NB4 (cell line): ENCODE measurements at places on chromosomes 7 and 10.
A peak's percentile ranks its signal among the peaks of the same experiment; 100 is the strongest.

- DNase-seq, result no peak
These were observed 57.3 kb upstream of the KCND2 start for GRCh38 chr7:120215654-120216053.

GRCh38 chr10:3496138-3496537, 288.9 kb downstream of the KLF6 start:
- no peak for DNase-seq

DNA sequence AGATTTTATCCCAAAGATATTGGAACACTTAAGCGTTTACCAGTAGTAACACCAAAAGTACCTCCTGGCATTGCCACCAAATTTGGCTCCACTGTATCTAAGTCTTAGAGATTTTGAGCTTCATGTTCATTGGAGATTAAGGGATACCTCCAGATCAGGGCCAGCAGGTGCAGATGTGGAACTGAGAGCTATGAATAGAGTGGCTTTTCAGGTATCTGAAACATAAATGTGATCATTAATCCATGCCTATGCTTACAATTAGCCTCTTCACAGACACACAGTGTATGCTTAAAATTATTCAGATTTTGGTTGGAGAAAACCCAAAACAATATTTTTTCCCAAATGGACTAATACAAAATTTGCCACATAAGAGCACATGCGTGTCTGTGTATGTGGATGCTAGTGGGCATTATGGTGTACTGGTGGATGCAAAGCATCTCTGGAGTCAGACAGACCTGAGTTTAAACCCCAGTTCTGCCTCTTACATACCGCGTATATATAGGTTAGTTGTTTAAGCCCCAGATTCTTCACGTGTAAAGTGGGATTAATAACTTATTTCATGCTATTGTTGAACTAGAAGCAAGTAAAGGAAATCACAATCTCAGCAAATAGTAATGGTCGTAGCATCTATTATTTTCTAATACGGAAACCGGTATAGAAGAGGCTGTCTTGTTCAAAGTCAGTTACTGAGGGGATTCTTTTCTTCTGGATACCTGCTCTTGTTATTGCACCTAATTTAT, 6.8 kb upstream of the LRRC4 start:
- DNase-seq, result no peak

- peak; percentile 63 for DNase-seq
These were observed 99.5 kb downstream of the HIP1 start for GRCh38 chr7:75639071-75639885.

DNA sequence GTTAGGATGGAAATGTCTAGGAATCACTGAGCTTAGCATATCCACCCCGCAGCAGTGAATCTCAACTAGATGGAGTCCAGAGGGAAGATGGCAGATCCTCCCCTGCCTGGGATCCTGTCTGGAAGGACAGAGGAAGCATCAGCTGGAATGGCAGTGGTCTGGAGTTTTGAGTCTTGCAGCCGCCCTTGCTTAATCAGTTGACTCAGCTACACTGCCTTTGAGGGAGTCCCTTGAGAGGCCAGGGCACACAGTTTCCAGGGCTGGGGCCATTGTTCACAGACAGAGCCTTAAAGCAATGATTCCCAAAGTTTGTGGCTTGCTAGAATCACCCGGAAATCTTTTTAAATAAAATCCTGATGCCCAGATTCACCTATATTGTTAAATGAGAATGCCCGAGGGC, 128.1 kb downstream of the NT5C2 start:
- DNase-seq, result no peak

- DNase-seq, result no peak
These were observed 610.6 kb downstream of the ZWINT start for GRCh38 chr10:55750458-55750857.

DNA sequence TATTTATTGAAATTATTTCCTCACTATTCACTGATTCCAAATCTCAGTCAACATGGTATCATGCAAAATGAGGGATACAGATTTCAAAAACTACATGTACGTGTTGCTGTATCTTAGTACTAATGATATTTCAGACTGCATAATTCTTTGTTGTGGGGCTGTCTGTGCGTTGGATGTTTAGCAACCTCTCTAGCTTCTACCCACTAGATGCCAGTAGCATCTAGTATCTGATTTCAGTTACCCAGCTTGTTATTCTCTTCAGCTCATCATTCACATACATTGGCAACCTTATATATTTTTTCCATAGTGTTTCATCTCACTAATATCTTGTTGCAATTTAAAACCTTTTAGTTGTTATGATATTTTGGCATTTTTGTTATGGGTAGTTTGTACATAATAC, 22.5 kb upstream of the WASL start:
- no peak for DNase-seq

- DNase-seq, result peak; percentile 64
These were observed 77.0 kb downstream of the OAT start for GRCh38 chr10:124341768-124342135.

DNA sequence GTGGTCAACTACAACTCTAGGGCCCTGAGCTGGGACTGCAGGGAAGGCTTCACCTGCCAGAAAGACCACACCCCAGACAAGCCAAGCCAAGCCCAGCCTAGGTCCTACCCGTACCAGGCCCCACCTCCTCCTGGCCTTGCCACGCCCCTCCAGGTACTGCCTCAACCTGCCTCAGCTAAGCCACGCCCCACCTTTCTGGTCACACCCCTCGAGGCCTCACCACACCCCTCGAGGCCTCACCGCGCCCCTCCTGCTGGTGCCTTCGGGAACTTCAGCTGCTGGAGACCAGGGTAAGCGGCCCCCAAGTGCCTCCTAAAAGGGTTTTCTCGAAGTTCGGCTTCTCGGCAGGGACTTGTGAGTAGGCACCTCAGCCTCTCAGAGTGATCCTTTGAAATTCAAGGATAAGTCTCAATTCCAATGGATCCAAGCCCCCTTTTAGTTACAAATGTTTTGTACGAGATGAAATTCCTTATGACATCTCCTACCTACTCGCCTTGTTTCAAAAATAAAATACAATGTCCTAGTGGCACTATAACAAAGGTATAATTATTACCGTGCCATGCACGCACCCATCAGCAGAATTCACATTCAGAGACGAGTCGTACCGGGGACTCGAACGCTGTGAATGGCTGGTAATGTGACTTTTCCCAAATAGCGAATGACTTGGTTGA, 171.2 kb downstream of the ARHGAP21 start:
- DNase-seq, result peak; percentile 4

DNA sequence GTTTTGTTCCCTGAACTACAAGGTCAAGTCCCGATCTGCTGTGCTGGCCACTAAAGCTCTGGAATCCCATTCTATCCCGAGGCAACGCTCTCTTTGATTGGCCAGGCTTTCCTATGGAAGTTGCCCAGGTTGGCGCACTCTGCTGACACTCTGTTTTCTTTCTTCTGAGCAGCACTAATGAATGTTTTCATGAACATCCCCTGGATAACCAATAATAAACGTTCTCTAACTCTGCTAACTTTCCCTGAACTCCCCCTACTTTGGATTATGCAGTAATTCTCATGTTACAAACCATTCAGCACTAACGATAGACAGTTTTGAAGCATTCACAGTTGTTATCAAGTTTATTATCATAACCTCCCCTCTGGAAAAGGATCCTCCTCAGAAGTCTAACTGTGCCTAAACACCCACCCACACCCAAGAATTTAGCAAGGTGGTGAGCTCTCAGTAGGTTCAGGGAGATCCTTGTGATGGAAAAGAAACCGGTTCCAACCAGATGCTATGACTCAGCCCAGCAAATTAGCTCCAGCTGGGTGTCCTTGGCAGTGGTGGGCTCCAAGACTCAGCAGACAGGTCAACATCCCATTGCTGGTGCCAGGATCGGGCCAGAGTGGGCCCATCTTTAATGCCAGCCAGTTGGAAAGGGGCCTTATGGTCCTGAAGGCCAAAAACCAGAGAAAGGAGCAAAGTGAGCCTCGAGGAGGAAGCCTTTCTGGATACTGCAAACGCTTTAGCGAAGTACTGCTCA, 68.4 kb downstream of the CREB3L2 start:
- peak; percentile 54 for DNase-seq

DNA sequence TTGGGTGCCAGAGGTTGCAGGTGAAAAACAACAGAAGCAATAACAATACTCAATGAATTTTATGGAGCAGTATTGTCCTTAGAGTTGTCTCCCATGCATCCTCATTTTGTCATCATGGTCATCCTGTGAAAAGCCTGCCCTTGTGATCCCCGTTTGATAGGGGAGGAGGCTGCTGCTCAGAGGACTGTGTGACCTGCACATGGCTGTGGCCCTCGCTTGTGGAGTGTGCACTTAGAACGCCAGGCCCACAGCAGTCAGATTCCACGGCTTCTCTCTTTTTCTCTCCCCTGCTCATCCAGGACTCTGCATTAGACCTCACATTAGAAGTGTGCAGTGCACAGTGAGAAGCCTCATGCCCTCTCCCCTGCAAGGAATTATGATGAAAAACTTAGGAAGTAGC, 491.1 kb upstream of the KLF6 start:
- DNase-seq, result no peak

GRCh38 chr7:132321387-132321786, 254.9 kb downstream of the PLXNA4 start:
- peak; percentile 30 for DNase-seq

- DNase-seq, result no peak
These were observed 118.2 kb upstream of the ZNF746 start for GRCh38 chr7:149615690-149616270.

- no peak for DNase-seq
These were observed 99.1 kb downstream of the ZNF680 start for GRCh38 chr7:64463636-64464375.

DNA sequence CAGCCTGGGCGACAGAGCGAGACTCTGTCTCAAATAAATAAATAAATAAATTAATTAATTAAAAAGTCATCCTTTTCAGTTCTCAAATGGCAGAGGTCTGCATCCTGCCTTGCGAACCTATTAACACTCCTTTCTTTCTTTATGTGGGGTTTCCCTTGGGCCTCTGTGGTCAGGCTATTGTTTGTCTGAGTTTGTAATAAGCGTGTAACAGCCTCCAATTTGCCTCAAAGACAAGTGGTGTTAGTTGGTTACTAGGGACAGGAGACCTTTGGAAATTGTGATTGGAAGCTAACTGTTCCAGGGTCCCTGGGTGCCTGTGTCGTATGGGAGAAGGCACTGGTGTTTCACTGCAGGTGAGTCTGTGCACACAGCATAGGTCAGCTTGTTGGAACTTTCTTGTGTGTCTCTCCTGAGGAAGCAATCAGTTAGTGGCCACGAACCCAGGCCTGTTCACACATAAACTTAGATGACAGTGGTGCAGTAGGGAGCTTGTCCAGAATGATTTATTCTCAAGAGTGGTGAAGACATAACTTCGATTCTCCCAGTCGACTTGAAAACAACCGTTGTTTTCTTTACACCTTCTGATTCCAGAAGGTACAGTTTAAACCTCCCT, 33.5 kb downstream of the TCF7L2 start:
- no peak for DNase-seq

GRCh38 chr10:83343676-83344075, 795.6 kb upstream of the GHITM start:
- DNase-seq, result no peak

DNA sequence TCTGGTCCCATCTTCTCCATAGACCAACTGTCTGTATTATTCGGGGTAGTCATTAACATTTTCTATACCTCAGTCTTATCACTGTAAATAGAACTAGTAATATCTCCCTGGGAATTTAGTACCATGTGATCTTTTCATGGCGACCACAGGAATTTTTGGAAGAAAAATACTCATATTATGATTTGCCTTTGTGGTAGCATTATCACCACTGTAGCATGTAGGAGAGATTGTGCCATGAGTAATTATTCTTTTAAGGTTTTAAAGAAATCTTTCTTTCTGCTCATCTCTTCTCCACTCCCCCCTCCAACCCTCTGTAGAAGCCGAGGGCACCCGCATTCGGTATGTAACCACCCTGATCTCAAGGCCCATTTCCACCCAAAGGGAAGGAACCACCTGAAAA, 25.0 kb downstream of the ZNF365 start:
- DNase-seq, result no peak

- no peak for DNase-seq
These were observed 176.6 kb upstream of the VIPR2 start for GRCh38 chr7:159321278-159321677.

DNA sequence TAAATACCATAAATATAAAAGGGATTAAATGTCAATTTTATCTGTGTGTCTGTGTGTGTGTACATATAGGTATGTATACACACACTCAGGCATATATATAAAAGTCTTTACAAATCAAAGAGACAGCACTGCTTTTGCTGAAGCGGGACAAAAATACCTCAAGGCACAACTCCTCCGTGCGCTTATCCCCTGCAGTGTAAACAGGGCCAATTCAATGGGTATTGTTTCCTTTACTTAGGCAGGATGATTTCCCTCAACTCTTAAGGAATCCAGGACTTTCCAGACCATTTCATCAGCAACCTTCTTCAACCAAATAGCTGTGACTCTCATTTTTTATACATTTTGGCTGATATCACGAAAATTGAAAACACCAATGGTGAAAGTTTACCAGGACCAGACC, 227.7 kb downstream of the CRPPA start:
- DNase-seq, result no peak

GRCh38 chr7:78222001-78222751, 423.6 kb downstream of the PHTF2 start:
- DNase-seq, result no peak

GRCh38 chr7:157840914-157841772, 504.3 kb downstream of the DNAJB6 start:
- no peak for DNase-seq

DNA sequence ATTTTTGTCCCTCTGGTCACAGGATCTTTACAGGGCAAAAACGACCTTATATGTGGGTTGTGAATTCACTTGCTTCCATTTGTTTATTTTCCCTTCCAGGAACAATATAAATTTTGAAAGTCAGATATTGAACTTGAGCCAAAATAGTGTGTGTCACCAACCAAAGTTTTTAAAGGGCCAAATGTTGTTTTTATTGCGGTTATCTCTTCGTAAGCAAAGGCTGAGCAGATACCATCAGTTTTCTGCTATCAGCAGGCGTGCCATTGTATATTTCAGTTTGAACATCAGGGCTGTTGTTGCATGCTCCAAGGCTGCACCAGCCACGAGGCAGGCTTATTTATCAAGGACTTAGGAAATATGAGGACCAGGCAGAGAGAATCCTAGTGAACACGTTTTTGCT, 160.3 kb downstream of the PAXIP1 start:
- DNase-seq, result no peak

GRCh38 chr7:76272851-76273497, 29.5 kb upstream of the HSPB1 start:
- no peak for DNase-seq

DNA sequence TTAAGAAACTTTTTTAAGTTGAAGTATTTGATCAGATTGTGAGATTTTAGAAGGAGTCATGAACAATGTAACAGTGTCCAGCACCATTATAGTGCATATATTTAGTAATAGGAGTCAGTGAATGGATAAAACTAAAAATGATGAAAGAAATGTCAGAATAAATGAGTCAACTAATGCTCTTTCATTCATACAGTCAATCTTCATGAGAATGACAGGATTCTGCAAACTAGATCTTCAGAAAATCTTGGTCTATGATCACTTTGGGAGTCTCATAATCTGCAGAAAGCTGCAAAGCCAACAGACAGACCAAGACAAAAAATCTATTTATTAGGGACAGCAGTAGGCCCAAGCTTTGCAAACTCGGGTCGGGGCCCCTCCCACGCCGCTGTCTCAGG, 710 bp downstream of the RNLS start:
- DNase-seq, result no peak
